Activated CD8-positive, alpha-beta T cell treated with anti-CD3 and anti-CD28 coated beads, Interleukin-2, amount 10 ng/mL, durations not matched to agents 7 days and 5 days (primary cell): ENCODE measurements at places on chromosomes 5 and 9. TPM values are rescaled to one million over a fixed set of nuclear protein-coding genes. Genes with fewer than 3 reads are reported as not detected.

DNA sequence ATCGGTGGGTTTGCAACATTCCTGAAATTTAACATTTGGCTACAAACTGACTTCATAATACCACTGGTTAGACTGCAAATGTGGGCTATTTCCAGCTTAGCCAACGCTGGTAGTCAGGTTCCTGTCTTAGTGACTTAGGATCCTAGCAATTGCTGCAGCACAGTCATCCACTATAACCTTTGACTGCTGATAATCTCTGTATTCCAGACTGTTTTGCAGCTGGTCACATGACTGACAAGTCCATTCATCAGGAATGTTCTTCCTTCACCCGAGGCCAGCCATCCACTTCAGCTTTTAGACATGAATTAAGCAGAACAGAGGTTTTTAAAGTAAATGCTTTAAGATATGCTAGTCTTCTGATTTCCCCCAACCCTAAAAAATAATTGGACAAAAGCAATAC is 425.9 kb upstream of the MPDZ start:
- H3K27ac ChIP-seq, result no peak overlapping the region
- no peaks in the 10 kb centered on the region for H3K27me3 ChIP-seq
- H3K4me3 ChIP-seq, result no peak overlapping the region
- no peaks in the 10 kb centered on the region for H3K4me1 ChIP-seq

Gene DCTN4
- 35.4 TPM for total RNA-seq

DNA sequence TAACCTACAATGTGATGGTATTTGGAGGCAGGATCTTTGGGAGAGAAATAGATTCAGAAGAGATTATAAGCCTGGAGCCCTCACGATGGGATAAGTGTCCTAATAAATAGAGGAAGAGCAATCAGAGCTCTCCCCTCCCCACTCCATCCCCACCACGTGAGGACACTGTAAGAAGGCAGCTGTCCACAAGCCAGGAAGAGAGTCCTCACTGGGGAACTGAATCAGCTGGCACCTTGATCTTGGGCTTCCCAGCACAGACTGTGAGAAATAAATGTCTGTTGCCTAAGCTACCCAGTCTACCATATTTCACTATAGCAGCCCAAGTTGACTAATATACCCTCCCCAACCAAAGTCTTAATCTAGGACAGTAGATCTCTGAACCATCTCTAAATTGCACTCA is 118.1 kb downstream of the SUSD1 start:
- H3K36me3 ChIP-seq, result peaks cover 66% of the 10 kb centered on the region
- no peak for DNase-seq
- no peak overlapping the region for H3K27ac ChIP-seq
- H3K27me3 ChIP-seq, result no peaks in the 10 kb centered on the region

DNA sequence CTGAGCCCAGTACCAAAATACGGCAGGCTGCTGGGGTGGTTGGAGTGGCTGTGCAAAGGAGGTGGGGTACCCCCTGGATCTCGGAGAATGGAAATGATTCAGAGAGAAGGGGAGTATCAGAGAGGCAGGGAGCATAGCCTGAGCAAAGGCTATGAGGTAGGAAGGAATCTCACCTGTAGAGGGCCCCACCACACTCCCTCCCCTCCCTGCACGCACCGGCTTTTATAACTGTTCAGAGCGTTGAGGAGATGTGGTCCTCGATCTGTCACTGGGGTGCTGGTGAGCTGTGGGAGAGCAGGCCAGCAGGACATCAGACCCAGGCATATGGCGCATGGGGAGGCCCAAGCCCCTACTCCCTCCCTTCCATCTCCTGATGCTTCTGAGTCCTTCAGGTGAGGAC is 13.2 kb downstream of the PHF19 start:
- no peak for DNase-seq
- H3K36me3 ChIP-seq, result peaks cover 86% of the 10 kb centered on the region
- peaks cover 9% of the 10 kb centered on the region for H3K4me1 ChIP-seq

GRCh38 chr5:122435761-122436160 is 123.7 kb downstream of the SNCAIP start:
- no peaks in the 10 kb centered on the region for H3K27me3 ChIP-seq
- H3K36me3 ChIP-seq, result no peaks in the 10 kb centered on the region
- no peaks in the 10 kb centered on the region for H3K4me1 ChIP-seq
- H3K4me3 ChIP-seq, result no peak overlapping the region
- DNase-seq, result no peak
